ENCODE measurements at places on chromosomes 2 and 18.

GRCh38 chr2:161722547-161723503 lies 98.6 kb downstream of the SLC4A10 start:
- DNase-seq: no peak

DNA sequence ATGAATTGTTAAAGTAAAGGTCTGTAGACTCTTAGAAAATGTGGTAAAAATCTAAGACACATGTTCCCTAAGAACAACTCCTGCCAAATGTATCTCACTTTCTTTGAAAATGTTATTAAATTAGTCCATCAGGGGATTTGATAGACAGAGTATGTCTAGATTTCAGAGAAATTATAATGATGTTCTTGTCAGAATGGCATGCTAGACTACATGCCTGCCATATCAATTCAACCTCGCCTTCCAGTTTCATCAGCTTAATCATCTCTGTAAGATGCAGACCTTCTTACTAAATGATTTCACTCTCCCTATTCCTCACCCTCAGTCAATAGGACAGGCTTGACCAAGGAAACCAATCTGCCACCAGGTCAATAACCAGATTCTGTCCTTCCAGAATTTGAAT lies 368.4 kb downstream of the TXNL1 start:
- DNase-seq: no peak

DNA sequence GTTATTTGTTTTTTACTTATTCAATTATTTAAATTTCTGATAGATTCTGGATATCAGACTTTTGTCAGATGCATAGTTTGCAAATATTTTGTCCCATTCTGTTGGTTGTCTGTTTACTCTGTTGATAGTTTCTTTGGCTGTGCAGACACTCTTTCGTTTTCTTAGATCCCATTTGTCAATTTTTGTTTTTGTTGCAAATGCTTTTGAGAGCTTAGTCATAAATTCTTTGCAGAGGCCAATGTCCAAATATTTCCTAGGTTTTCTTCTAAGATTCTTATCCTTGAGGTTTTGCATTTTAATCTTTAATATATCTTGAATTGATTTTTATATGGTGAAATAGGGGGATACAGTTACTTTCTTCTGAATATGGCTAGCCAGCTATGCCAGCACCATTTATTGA lies 112.7 kb upstream of the SESTD1 start:
- DNase-seq: no peak

GRCh38 chr2:71333619-71334018 lies 2.0 kb downstream of the ZNF638 start:
- DNase-seq: no peak

DNA sequence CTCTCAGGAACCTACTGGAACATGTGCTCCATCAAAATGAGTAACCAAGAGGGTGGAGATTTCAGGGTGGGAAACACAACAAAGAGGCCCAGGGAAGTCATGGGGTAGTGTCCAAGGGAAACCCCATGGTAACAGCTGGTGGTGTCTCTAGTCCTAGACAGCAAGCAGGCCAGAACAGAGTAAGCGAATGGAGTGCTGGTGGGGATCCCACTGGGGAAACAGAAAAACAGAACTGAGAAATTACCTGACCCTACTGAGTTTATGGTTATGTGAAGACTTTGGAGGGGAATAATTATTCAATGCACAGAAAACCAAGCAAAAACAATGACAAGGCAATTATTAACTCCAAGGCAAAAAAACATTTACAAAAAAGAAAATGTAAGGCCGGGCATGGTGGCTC lies 16.9 kb downstream of the ERCC3 start:
- no peak for DNase-seq

GRCh38 chr18:59742325-59743111 lies 45.3 kb upstream of the CCBE1 start:
- DNase-seq: no peak

- DNase-seq: no peak
Observed at GRCh38 chr2:128505575-128506526, 187.2 kb upstream of the HS6ST1 start.

- DNase-seq: no peak
Observed at GRCh38 chr2:3585261-3586109, 9.4 kb upstream of the COLEC11 start.

GRCh38 chr2:122366969-122367645 lies 611.7 kb downstream of the TSN start:
- no peak for DNase-seq

DNA sequence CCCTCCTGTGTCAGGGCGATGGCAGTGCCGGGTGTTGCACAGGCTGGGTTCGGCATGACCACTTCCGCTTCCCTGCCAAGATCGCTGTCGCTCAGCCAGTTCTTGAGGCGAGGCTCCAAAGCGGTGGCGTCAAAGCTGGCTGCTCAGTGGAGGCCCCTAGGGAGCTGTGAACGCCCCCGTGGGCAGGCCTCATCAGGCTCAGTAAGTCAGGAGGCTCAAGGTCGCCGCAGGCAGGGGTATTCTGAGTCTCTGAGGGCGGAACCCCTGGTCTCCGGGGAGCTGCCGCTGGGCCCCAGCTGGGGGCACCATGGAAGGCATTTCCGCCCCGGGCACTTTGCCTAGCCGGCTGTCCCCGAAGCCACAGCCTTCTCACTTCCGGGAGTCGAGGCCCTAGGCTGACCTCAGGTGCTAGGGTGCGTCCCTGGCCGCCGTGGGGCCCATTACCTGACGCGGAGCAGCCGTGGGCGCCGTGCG lies 210.4 kb downstream of the SOCS6 start:
- DNase-seq: no peak

DNA sequence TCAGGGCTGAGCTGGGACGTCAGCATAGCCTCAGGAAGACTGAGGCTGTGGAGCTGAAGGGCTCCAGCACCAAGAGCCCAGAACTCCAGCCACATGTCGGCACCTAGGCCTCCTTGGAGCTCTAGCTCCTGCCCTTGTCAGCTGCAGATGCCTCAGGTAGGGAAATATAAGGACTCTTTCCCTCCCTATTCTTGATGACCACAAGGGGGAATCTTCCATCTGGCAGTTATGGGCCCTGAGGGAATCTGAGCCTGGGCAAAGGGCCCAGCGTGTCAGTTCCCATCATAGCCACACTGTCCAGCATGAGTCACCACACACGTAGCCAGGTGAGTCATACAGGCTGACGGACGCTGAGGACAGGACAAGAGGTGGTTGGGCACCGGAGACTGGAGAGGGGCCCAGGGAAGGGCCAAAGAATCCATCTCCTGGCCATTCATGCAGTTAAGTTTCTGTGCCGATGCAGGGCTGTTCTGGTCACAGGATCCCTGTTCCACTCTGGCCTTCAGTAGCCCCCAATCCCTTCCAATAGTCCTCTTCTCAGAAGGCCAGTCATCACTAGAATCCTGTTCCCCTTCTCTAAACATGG lies 1.8 kb downstream of the MPV17 start:
- DNase-seq: no peak

DNA sequence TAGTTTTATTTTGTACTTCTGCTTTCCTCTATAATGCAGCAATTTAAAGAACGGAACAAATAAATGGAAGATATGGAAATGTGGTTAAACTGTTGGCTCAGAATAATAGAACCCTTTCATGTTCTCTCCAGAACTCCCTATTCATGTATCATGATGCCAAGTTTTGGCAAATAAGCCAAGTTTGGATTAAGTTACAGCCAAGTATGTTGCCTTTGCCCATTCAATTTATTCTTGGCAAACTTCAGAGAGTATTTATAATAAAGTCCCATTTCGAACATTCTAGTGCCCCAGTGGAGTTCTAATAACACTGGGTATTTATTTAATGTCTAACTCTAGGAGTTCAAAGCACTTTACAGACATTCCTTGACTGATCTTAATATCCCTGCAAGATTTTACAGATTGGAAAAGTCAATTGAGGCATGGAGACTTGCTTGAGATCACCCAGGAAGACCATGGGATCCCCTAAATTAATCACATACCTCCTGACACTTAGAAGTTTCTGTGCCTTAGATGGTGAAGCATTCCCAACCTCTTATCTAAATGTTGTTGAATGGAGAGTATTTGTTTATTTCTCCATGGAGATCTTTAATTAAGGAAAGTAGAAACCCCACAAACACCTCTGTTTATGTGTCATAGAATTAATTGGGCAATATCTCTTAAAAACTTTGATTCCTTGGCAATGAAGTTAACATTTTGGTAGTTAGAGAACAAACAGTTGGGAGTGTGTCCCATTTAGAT lies 106.7 kb downstream of the ACKR3 start:
- no peak for DNase-seq

GRCh38 chr2:188524519-188525113 lies 232.9 kb downstream of the GULP1 start:
- peak; percentile 36 for DNase-seq

- no peak for DNase-seq
Observed at GRCh38 chr18:78213361-78213994, 766.1 kb upstream of the SALL3 start.

GRCh38 chr2:25688236-25688635 lies 14.9 kb upstream of the DTNB start:
- no peak for DNase-seq

DNA sequence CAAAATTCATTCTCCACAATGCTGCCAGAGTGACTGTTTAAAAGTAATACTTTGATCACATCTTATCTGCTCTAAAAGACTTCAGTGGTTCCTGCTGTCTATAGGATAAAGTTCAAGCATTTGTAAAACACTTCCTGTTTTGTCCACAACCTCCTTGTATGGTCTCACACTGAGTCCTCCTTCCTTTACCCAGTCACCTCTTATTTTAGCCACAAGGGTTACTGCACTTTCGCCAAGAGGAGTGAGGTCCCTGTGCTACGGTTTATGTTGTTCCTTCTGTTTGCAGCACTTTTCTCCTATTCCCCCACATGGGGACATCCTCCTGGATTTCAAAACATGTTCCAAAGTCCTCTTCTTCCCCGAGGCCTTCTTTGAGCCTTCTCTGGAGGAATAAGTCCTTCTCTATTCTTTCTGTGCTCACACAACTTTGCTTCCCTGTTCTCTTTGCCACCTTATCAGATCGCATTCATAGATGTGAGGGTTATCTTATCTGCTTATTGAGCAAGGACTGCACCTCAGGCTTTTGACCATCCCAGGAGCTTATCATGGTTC lies 112.2 kb upstream of the NABP1 start:
- no peak for DNase-seq

DNA sequence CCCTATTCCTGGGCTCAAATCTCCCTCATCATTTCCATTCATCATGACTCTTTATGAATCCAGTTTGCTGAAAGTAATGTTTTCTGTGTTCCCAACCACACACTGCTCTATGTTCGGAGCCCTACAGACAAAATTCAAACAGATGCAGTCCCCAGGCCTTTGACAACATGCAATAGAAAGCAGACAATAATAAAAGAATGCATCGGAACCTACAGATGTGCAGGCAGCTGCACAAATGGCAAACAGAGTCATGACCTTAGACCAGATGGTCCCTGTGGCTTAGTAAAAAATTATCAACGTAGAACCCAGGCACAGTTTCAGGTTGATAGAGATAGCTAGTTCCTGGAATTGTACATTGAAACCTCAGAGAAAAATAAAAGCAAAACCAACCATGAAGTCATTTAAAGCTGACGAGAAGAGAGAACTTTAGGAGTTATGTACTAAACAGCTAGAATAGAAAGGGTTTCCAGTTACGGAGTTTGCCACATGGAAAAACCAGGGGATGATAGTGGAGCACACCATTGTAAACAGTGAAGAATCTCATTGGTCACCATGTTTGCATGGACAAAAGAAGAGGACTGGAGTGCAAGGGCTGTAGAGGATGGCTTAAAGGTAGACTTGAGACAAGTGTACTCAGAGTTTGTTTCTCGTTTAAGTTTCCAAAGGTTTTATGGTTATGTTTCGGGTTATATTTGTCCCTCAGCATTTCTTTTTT lies 23.2 kb upstream of the ACVR1 start:
- DNase-seq: no peak

DNA sequence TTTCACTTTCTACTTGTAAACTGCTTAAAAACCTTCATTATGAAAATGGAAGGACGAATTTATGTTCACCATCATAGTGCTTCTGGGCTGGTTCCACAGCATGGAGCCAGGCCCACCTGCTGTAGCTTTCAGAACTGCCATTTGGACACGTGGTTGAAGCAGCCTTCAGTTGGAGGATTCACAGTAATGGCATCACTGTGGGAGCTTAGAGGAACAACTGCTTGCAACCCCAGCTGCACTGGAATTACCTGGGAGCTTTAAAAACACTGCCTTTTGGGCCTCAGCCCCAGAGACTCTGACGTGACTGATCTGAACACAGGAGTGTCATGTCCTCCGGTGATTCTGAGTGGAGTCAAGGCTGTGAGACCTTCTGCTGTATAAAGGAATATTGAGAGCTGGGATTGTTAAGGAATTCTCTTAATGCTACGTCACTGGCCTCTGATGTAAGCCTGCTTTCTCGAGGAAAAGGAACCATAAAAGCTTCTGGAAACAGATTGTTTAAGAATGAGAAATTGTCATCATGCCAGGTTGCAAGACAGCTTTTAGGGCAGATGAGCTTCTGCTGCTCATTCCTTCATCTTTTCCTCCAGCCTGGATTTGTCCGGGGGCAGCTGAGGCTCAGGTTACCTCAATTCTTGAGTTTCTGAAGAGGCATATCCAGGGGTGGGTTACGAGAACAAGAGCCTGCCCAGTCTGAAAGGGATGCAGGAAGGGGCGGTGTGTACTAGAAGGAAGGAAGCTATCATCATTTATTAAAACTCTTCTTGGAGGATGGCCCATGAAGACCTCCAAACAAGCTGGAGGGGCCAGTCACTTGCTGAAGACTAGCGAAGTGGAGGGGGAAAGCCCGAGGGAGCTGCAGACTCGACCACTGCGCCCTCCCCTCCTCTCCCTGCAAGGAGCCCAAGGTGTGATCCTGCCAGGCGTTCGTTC lies 1.3 kb upstream of the IL1R1 start:
- DNase-seq: no peak

DNA sequence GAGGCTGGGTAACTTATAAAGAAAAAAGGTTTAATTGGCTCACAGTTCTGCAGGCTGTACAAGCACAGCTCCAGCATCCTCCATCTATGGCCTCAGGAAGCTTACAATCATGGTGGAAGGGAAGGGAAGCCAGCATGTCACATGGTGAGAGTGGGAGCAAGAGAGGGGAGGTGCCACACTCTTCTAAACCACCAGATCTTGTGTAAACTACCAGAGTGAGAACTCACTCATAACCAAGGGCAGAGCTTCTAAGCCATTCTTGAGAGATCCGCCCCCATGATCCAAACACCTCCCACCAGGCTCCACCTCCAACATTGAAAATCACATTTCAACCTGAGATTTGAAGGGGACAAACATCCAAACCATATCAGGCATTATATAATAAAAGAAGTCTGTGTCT lies 121.6 kb upstream of the CDC42EP3 start:
- no peak for DNase-seq

DNA sequence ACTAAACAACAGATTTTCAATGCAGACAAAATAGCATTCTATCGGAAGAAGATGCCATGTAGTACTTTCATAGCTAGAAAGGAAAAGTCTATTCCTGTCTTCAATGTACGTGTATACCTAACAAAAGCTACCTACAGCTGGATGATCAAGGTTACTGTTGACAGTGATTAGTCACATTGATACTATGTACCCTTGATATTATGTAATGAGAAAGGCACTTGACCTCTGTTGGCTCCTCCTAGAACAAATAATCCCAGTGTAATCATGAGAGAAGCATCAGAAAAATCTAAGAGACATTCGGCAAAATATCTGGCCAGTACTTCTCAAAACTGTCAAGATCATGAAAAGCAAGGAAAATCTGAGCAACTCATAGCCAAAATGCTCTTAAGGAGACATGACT lies 44.4 kb upstream of the LRRTM4 start:
- no peak for DNase-seq

All from putamen (tissue), 1 donor.